ENCODE measurements at places on chromosomes 7 and 10. TPM values are rescaled to one million over a fixed set of nuclear protein-coding genes. Genes with fewer than 3 reads are reported as not detected.

- peak; percentile 43 for DNase-seq
Measured at GRCh38 chr10:102775935-102776669, 32.4 kb downstream of the WBP1L start.

- DNase-seq, result no peak
Measured at GRCh38 chr7:44449584-44449928, 40.9 kb downstream of the NUDCD3 start.

DNA sequence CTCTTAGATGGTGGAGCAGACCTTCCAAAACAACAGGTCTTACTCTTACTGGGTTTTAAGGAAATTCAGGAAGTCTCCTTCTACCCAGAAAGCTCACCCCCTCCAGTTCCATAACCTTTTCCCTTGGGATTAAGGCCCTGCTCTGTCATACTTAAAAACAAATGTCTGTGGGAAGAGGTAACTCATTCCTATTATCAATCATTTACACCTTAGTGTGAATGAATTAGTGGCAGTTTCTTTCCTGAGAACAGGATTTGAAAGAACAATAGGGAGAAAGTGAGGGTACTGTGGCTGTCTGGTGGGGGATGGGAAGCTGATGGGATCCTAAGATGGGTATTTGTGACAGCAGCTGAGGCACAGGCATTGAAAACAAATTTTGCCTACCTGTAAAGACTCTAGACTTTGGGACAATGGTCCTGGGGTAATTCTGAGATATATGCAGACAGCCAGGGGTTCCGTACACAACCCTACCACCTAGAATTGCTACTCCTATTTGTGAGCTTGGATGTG lies 22.2 kb upstream of the PDLIM1 start:
- DNase-seq, result no peak

The PLPP4 gene
- total RNA-seq, result not detected

GRCh38 chr7:155327590-155328320 lies 30.1 kb downstream of the INSIG1 start:
- DNase-seq, result no peak

GRCh38 chr7:141671705-141672496 lies 30.1 kb downstream of the DENND11 start:
- DNase-seq, result no peak

DNA sequence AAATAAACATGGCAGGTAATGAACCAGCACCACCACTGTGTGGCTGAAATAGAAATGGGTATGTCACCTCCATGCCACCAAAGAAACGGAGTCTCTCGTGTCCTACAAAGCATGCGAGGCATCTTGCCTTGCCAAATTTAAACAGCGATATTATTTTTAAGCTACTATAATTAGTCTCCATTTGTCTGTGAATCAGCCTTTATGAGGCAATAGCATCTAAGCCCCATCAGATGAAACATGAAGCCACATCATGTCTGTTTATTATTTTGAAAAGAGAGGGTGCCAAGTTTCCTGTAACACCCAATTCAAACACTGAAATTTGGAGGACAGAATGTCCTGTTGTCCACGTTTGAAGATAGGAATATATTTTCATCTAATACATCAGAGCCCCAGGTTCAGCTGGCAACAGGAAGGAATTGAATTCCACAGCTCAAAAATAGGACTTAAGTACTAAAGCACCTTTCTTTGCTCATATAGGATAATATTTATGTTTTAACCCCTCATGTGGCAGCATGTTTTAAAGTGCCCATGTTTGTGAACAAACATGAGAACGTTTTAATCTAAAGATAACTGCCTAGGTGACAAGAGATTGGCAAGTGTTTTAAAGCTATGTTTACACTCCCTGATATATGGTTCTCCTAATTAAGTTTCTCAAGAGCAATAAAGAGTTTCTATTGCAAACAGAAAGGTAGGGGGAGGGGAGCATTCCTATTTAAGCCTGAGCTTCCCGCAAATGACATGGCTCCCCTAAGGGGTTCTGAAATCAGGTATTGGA lies 86.8 kb downstream of the SORBS1 start:
- DNase-seq, result no peak

The GIMAP1 gene
- not detected for total RNA-seq

The NEBL gene
- 20.4 TPM for total RNA-seq

DNA sequence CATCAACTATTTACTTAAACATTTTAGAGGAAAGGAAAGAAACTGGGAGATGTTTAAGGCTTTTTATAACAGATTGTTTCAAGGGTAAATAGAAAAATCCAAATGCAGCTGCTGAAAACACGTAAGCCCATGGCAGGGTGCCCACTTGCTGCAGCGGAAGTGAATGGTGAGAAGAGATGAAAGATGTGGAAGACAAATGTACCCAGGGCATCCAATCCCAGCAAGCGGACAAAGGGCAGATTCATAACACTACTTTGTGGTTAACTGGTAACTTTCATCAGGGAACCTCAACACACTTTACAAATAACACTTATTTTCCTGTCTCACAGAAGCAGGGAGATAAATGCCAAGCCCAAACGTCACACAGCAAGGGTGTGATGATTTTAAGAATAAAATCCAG lies 358.4 kb downstream of the KCNMA1 start:
- DNase-seq, result no peak

GRCh38 chr10:76632767-76633051 lies 1004.9 kb downstream of the KCNMA1 start:
- DNase-seq, result peak; percentile 68

The MGAM2 gene
- not detected for total RNA-seq

The NPSR1 gene
- total RNA-seq, result not detected

- DNase-seq, result no peak
Measured at GRCh38 chr10:79246606-79247275, 100.5 kb upstream of the PPIF start.

Measured in H9 (cell line).